ENCODE measurements at places on chromosomes 11 and 22. TPM values are rescaled to one million over a fixed set of nuclear protein-coding genes. Genes with fewer than 3 reads are reported as not detected.

Gene DUSP8
- 0.96 TPM for total RNA-seq

Gene AQP11
- total RNA-seq, result not detected

Gene PHOX2A
- not detected for total RNA-seq

Gene TTC12
- 11.3 TPM for total RNA-seq

Gene TRIM48
- total RNA-seq, result not detected

Gene GLYAT
- not detected for total RNA-seq

Gene DDIAS
- total RNA-seq, result 1.4 TPM

Gene CDC42EP2
- 2.6 TPM for total RNA-seq

Gene MMP8
- 0.24 TPM for total RNA-seq

Gene CEND1
- not detected for total RNA-seq

Gene APOBEC3B
- 0.72 TPM for total RNA-seq

Gene LRRN4CL
- total RNA-seq, result under 0.01 TPM

Gene MS4A10
- total RNA-seq, result not detected

Gene C11orf87
- under 0.01 TPM for total RNA-seq

Gene MOGAT2
- total RNA-seq, result not detected

Gene OR52A1
- under 0.01 TPM for total RNA-seq

Gene OR51B2
- not detected for total RNA-seq

Gene KCNJ4
- not detected for total RNA-seq

Measured in tracheal epithelial cell (primary cell).